ENCODE measurements at places on chromosomes 16 and 17. TPM values are rescaled to one million over a fixed set of nuclear protein-coding genes. Genes with fewer than 3 reads are reported as not detected.

TRPV2 gene
- polyA plus RNA-seq, result 3.2 TPM

PHOSPHO1 gene
- polyA plus RNA-seq, result 1.4 TPM

GNGT2 gene
- 2.2 TPM for polyA plus RNA-seq

DYNLL2 gene
- polyA plus RNA-seq, result 77.8 TPM

DNA sequence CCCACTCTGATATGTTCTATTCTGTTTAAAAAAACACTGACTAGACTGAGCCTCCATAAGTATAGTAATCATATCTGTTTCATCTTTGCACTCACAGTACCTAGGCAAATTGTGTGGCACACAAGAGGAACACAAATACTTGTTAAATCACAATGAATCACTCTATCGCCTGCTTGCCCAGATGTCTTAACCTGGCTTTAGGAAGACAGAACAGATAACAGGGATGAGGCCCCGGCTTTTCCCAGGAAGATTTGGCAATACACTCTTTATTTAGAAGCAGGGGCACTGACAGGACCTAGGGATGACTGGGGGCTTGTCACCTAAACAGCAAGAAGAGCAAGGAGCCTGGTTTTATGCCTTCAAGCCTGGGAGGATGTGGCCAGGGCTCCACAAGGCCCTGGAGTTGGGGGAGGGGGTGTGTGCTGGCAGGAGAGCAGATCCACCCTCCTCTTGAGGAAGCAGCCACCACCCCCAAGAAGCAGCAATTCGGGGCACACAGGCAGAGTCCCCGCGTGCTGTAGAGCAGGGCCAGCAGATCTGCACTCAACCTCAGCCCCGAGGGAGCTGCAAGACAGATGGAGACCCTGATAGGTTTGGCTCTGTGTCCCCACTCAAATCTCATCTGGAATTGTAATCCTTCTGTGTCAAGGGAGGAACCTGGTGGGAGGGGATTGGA is 41.0 kb upstream of the KSR1 start:
- DNase-seq, result no peak

DNA sequence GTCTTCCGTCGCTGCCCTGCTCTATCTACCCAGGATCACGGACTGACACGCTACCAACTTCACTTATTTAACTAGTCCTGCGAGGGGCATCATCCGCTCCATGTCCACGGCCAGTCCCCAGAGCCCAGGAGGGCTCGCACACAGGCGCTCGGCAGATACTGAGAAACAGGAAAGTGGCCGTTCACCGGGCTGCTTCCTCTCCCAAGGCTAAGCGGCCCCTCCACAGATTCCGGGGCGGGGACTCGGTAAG is 388 bp downstream of the OXLD1 start:
- no peak for DNase-seq

- DNase-seq, result peak; percentile 30
These were observed 924 bp downstream of the SMARCD2 start for GRCh38 chr17:63841350-63842172.

DNA sequence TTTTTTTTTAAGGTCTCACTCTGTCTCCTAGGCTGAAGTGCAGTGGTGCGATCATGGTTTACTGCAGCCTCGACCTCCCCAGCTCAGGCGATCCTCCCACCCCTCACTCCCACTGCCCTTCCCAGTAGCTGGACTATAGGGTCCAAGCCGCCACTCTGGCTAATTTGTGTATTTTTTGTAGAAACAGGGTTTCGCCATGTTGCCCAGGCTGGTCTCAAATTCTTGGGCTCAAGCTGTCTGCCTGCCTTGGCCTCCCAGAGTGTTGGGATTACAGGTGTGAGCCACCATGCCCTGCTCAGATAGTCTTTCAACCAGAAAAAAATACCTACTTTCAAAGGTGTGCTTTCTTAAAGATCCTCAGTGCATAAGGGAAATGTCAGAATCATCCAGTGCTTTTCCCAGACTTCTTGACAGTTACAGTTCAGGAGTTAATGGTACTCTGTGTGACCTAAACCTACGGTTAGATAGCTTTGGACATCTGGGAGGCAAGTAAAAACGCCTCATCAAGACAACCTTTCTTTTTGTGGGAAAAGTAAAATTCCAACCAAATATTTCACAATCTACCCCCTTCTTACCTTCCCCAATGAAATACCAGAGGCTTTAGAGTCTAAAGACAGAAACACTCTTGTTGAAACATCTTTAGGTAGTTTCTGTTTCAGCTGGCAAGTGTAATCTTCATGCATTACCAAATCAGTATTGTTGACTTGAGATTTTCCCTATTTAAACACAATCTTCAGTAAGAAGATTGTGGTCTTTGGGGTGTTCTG is 6.8 kb downstream of the RSPRY1 start:
- DNase-seq, result no peak

- no peak for DNase-seq
These were observed 1.4 kb downstream of the WFIKKN2 start for GRCh38 chr17:50836826-50837225.

- DNase-seq, result no peak
These were observed 867.3 kb upstream of the GOT2 start for GRCh38 chr16:59601452-59601851.

- DNase-seq, result no peak
These were observed 653.6 kb upstream of the EEF2KMT start for GRCh38 chr16:5751216-5751615.

DNA sequence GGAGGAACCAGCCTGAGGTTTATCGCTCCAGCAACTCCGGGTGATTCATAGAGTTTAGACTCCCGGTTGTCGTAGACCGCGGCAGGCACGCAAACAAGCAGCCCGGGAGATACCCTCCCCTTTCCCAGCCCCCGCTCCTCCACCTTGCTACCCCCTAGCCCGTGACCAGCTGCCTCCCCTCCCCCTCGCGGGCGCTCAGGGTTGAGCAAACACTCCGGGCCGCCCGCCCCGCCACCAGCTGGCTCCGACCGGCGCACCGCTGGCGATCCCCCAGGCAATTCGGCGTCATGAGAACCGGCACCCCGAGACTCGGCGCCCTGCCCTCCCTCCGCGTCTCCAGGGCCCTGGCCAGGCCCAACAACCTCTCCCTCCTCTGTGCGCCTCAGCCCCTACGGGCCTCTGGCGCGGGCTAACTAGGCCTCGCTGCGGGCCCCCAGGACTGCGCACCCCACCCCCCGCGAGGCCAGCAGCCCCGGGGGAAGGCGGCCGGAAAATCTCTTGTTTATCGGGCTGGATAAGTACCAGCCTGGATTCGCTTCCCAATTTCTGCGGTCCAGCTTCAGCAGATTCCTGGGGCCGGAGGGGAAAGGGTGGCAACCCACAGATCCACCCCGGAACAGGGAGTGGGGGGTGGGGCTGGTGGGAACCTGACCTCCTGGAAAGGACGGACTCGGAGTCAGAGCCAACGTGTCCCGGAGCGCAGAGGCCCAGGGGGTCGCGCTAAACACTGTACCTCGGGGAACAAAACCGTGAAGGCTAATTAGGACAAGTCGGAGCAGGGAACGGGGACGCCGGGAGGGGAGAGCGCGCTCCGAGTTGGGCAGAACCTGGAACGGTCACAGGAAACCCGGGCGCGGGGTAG is 951 bp upstream of the GPRC5C start:
- peak; percentile 94 for DNase-seq

GRCh38 chr17:45127548-45128300 is 4.6 kb downstream of the PLCD3 start:
- no peak for DNase-seq

- DNase-seq, result peak; percentile 62
These were observed 18.1 kb downstream of the SDK2 start for GRCh38 chr17:73625991-73626673.

Data from renal pelvis (tissue), 12 donors.